Central memory CD4-positive, alpha-beta T cell (primary cell): ENCODE measurements at places on chromosomes 1 and 21.

DNA sequence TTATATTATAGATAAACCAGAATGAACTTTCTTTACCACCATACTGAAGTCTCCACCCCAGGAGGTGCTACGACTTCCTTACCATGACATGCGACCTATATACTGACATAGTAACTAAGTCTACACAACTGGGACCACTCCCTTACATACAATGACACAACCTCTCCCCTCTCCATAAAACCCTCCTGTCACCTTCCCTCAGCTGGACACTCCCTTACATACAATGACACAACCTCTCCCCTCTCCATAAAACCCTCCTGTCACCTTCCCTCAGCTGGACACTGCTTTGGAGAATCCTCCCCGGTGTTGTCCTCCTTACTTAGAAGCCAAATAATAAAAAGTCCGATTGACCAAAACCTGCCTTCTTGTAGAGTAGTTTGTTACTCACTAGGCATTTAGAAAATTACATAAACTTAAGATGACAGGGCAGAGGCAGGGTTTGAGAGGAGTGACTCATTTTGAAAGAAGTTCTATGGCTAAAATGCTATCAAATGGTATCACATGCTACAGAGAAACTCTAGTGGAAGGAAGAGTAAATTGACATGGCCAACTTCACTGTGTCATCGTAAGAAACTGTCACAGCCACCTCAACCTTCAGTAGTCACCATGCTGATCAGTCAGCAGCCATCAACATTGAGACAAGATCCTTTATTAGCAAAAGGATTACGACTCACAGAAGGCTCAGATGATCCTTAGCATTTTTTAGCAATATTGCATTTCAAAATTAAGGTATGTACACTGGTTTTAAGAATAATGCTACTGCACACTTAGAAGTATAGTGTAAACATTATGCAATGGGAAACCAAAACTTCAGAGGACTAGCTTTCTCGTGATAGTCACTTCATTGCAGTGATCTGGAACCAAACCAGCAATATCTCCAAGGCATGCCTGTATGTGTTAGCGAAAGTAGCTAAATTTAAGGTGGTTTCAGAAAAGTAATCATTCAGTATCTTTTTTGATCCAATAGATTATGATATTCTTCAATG lies 56.4 kb downstream of the AHCTF1 start:
- DNase-seq: no peak

DNA sequence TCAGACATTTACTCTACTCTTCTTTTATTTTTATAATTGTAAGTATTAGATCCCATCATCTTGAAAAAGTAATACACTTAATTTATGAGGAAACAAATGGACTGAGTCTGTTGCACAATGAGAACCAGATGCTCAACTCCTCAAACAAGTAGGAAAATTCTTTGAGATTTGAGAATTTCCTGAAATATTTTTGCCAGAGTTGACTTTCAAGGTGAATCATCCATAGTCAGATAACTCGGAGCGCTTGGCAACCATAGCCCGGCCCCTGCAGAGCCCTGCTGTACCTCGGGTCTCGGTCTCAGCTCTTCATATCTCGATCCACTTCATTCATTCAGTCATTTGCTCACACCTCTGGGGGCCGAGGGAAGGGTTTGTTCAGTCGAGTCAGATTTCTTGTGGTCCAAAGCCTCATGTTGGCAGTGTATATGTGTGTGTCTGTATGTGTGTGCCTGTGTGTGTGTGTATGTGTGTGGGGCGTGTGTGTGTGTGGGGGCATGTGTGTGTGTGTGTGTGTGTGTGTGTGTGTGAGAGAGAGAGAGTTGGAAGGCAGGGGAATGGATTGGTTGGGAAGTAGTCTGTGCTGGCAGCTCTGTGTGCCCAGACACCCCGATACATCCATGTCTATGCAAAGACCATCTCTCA lies 18.1 kb upstream of the PCP4 start:
- DNase-seq: no peak

DNA sequence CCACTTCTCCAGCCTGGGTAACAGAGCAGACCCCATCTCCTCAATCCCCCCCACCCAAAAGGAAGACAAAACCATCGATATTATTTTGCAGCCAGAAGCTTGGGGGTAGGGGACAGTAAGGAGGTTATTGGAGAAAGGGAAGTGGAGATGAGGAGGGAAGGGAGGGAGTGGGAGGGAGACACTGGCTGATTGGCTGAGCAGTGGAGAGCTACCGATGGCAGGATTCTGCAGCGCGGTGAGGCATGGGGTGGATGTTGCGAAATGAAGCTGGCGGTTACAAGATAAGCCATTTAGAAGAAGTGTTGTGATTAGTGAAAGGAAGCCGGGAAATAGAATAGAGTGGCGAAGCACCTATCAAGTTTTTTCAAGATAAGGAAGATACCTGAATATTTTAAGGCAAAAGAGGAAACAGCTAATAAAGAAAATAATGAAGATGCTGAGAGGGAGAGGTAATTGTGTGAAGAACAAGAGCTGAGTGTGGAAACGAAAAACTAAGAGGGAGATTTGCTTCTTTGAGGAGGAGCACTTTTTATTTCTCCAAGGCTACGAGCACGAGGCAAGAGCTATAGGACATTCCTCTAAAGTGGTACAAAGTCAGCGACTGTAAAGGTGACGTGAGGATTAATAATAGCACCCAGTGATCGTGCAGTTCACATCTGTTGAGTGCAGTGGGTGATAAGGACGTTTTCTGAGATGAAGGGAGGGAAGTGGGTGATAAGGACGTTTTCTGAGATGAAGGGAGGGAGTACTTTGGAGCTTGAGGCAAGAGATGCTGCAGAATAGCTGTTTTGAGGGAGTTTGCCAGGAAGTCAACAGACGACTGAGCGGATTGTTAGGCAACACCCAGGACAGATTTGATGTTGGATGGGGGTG lies 103.2 kb upstream of the KIF26B start:
- DNase-seq: no peak

- DNase-seq: peak; percentile 61
Observed at GRCh38 chr1:206663832-206664652, 20.7 kb upstream of the MAPKAPK2 start.

DNA sequence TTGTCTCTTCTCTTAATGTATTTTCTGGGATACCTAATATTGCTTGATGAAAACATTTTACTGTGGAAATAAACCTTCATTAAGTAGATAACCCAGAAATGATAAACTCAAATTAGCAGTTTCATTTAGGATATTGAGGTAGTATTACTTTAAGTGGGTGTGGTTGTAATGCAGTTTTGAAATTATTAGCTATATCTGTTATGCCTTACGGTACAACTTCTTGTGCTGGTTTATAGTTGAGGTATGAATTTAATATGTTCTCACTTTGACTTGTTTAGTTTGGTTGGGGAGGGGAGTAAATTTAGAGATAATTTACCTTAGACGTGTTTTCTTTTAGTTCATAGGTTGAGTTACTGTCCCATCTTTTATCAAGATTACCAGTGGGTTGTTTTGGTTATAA lies 111.0 kb downstream of the POU2F1 start:
- no peak for DNase-seq

GRCh38 chr1:200039849-200040474 lies 12.5 kb downstream of the NR5A2 start:
- no peak for DNase-seq

GRCh38 chr1:232339073-232339472 lies 290.9 kb downstream of the SIPA1L2 start:
- DNase-seq: no peak

- no peak for DNase-seq
Observed at GRCh38 chr1:150619576-150620509, 9.6 kb downstream of the ENSA start.

DNA sequence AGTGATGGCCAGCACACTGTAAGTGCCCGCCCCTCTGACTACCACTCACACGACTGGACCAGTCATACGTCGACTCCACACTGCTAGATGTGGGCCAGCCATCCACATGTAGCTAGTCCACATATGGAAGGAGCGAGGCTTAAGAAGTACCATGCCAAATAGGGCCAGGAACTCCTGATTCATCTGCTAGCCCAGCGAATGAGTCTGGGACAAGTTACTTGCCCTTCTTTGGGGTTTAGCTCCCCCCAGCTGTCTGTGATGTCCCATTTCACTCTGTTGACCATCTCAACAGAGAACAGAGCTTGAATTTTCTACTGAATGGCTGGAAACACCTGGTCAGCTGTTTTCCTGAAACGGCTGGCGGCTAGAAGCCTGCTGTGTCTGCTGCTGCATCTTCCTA lies 5.8 kb downstream of the CSRP1 start:
- no peak for DNase-seq

- DNase-seq: no peak
Observed at GRCh38 chr1:167137793-167138510, 44.1 kb downstream of the STYXL2 start.

GRCh38 chr1:54846301-54846700 lies 40.7 kb downstream of the DHCR24 start:
- no peak for DNase-seq

DNA sequence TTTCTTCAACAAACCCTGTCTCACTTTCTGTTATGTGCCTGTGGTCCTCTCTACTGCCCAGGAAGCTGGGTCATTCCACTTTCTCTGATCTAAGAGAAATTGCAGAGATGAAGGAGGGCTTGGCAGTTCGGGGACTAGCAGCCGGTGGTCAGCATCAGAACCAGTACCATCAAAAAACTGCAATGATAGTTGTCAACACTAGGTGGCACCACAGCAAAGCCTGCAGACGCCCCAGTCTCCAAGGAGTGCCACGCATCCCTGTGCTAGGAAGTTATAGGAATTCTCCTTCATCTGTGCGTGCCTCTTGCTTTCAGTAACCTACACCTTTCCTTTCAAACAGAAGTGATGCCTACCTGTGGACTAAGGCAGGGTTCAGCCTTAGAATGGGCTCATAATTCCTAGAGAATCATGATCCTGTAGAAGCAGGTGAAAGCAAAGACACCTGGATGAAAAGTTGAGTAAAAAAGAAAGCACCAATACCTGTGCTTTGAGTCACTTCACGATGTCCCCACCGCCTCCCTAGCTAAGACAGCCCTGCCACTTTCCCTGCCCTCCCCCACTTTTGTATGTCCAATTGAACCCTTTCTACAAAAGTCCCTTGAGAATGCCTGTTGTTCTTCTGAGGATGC lies 129.2 kb downstream of the ADAMTS1 start:
- DNase-seq: no peak

DNA sequence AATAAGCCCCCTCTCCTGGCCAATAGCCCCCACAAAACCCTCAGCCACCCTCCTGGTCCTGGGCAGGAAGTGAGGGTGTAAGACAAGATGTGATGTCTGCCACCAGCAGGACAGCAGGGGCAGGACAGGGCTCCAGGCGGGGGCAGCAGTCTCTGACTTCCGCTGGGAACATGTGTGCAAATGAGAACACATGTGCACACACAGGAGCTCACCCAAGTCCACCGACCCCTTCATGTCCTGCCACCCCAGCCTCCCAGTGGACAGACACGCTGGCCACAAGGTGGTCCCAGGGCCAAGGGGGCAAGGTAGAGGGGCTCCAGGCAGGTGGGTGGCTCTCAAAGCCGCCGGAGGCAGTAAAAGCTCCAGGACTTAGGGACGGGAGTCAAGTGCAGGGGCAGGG lies 60.1 kb downstream of the KCNAB2 start:
- DNase-seq: no peak

GRCh38 chr1:115088871-115089419 lies 358 bp downstream of the TSPAN2 start:
- no peak for DNase-seq

- no peak for DNase-seq
Observed at GRCh38 chr1:195785830-195786229, 822.4 kb downstream of the KCNT2 start.

GRCh38 chr1:207499573-207499972 lies 3.6 kb downstream of the CR1 start:
- DNase-seq: peak; percentile 58

- no peak for DNase-seq
Observed at GRCh38 chr1:58256546-58256945, 290.0 kb downstream of the OMA1 start.

DNA sequence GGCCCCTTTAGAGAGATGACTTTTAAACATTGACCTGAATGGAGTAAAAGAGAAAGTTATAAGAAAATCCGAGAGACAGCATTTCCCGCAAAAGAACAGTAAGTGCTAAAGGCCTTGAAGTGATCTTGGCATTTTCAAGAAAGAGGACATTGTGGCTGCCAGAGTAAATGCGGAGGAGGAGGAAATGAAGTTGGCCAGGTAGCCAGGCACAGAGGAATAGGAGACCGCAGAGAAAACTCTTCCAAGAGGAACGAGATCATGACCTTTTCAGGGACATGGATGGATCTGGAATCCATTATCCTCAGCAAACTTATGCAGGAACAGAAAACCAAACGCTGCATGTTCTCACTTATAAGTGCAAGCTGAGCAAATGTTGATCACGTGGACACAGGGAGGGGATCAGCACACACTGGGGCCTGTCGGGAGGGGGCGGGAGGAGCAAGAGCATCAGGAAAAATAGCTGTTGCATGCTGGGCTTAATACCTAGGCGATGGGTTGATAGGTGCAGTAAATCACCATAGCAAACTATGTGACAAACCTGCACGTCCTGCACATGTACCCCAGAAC lies 49.7 kb downstream of the EEIG2 start:
- DNase-seq: no peak

DNA sequence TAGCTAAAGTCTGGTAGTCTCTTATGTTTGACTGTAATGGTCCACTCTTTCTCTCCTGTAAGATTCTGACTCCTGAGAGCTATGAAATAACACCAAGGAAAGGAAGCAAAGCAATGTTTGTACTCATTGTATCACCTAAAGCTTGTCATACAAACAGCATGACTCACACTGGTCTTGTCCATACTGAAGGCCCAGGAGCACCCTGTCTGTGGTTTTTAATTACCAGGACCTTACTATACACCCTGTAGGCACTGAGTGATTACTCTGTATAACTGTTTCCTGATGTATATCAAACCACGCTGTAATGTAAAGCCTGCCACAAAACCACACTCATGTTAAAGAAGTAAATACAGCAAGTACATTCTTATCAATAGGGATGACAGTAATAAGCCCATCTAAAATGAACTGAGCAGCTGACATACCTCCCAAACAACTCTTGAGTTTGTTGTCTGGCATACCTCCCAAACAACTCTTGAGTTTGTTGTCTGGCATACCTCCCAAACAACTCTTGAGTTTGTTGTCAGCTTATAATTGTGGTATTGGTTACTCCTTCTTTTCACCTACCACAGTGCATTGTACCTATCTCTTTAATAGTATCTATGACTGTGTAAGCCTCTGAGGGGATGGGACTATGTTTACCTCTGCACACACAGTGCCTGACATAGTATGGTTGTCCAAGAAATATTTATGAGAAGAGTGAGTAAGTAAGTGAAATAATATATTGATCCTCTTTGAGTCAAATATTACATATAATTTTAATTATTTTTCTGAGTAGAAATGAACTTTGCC lies 11.6 kb upstream of the TNFSF18 start:
- DNase-seq: no peak

GRCh38 chr1:2381741-2382620 lies 9.4 kb downstream of the MORN1 start:
- peak; percentile 66 for DNase-seq

- no peak for DNase-seq
Observed at GRCh38 chr1:53725238-53725689, 13.7 kb downstream of the GLIS1 start.

DNA sequence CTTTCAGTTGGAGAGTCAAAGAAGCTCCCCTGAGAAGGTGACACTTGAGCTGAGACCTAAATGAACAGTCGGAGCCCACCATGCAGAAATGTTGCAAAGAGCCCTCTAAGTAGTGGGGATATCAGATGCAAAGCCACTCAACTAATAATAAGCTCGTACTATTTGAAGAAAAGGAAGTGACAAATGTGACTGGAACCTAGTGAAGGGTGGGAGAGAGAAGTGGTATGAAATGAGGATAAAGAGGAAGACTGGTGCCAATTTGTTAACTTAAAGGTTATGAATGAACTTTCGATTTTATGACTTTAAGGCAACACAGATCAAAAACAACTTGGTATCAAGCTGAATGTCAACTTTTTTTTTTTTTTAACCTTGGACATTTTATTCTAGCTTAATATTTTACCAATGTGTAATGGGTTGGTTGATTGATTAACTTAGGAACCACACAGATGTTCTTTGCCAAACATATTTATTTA lies 14.7 kb downstream of the LYPLAL1 start:
- no peak for DNase-seq
